T-helper 9 cell (primary cell): ENCODE measurements at places on chromosomes 4 and X.
A peak's percentile ranks its signal among the peaks of the same experiment; 100 is the strongest.

DNA sequence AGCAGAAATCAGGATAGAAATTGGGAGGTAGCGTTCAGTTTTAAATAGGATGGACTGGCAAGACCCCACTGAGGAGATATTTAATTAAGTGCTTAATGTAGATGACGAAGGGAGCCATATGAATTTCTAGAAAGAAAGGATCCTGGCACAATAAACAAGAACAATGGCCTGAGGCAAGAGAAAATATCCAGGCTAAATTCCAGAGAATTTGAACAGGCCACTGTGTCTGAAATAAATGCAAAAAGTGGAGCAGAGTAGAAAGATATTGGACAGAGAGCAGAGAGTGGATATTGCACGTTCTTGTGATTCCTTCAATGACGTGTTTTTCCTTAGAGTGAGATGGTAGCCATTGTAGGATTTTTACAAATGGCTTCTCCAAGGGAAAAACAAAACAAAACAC is 1504.8 kb downstream of the C4orf33 start:
- no peak for DNase-seq

DNA sequence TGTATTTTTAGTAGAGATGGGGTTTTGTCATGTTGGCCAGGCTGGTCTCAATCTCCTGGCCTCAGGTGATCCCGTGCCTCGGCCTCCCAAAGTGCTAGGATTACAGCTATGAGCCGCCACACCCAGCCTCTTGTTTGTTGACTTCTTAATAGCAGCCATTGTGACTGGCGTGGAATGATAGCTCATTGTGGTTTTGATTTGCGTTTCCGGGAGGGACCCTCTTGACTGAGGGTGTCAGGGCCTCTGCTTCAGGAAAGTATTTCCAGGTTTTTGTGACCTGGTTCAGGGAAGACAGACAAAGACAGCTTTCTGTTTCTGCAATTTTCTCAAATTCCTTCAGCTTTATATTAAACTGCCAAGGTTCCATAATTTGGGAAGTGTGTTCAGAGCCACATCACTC is 15.1 kb downstream of the CSF2RA start:
- DNase-seq, result no peak

DNA sequence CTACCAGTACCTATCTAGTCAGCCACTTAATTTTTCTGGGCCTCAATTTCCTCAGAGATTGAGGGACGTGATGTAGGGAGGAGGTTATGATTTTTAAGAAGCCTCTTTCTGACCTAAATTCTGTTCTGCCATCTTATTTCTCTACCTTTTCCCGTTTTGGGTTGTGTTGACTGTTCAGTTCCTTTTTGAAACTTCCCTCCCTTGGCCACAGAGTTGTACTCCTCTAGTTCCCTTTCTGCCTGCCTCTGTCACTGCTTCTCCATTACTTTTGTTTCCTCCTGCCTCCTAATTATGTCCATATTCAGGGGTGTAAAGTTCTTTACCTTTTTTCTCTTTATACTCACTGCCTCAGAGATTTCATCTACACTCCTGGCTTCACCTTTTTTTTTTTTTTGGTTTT is 25.4 kb downstream of the CLCN5 start:
- DNase-seq, result no peak

GRCh38 chrX:73822775-73823174 is 259.8 kb downstream of the CHIC1 start:
- no peak for DNase-seq

GRCh38 chr4:185580699-185581098 is 45.4 kb upstream of the PDLIM3 start:
- no peak for DNase-seq

DNA sequence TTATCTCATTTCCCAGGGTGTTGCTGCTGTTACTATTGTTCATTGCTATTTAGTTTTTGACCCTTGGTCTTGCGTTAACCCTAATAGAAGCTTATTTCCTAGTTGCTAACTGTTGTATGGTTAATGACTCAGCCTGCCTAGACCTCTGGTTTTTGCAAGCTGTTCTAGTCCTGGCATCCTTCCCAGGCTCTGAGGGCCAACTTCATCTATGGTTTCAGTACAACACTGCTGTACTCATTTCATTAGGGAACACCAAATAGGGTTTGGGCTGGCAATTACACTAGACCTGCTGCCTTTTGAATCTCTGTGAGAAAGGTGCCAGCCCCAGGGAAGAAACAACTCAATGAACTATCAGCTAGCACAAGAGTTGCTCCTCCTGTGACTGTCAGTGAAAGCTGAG is 59.6 kb downstream of the DCX start:
- no peak for DNase-seq

DNA sequence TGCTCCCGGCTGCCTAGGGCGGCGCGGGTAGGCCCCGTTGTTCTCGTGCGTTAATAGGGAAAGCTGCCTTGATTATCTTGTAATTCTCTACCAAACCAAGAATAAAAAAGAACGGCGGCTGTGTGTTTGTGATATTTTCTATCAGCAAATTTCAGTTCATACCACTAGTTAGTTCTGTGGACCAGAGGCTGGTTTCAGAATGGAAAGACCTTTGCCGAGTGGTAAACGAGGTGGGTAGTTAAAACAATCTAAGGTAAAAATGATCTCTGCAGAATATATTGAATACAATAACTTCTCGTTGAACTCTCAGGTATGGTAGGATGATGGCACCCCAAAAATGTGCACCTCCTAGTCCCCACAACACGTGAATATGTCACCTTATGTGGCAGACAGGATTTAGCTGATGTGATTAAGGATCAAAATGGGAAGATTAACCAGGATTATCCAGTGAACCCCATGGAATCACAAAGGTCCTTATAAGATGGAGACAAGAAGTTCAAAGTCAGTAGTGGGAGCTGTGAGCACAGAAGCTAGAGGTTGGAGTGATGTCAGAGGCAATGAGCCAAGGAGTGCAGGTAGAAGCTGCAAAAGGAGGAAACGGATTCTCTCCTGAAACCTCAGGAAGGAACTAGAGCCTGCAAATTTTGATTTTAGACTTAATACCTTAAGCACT is 574 bp upstream of the CFAP97 start:
- DNase-seq, result no peak

GRCh38 chrX:135112096-135112729 is 8.1 kb downstream of the ETDB start:
- DNase-seq, result peak; percentile 23

- DNase-seq, result no peak
Measured at GRCh38 chr4:147815741-147816140, 83.9 kb downstream of the ARHGAP10 start.

- DNase-seq, result no peak
Measured at GRCh38 chr4:14607001-14607400, 395.3 kb upstream of the CPEB2 start.

GRCh38 chr4:105137121-105137875 is 9.4 kb upstream of the TET2 start:
- DNase-seq, result no peak

GRCh38 chr4:95183656-95184408 is 364.9 kb downstream of the UNC5C start:
- DNase-seq, result no peak

DNA sequence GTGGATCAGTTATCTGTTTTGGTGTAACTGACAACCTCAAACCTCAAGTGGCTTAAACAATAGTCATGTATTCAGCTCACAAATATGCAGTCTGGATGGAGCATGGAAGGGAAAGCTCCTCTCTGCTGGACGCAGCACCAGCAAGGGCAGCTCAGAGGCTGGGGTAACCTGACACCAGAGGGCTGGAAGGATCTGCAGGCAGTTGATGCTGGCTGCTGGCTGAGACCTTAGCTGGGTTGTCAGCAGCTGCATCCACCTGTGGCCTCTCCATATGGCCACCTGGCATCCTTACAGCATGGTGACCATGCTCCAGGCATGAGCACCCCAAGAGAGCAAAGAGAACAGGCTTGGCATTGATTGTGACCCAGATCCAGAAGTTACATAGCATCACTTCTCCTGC is 46.7 kb downstream of the ENPP6 start:
- DNase-seq, result no peak

GRCh38 chrX:78124307-78124706 is 15.1 kb downstream of the TAF9B start:
- DNase-seq, result no peak

- DNase-seq, result no peak
Measured at GRCh38 chr4:128347175-128347868, 59.7 kb upstream of the PGRMC2 start.

GRCh38 chrX:111262086-111262485 is 8.2 kb downstream of the CAPN6 start:
- DNase-seq, result no peak

DNA sequence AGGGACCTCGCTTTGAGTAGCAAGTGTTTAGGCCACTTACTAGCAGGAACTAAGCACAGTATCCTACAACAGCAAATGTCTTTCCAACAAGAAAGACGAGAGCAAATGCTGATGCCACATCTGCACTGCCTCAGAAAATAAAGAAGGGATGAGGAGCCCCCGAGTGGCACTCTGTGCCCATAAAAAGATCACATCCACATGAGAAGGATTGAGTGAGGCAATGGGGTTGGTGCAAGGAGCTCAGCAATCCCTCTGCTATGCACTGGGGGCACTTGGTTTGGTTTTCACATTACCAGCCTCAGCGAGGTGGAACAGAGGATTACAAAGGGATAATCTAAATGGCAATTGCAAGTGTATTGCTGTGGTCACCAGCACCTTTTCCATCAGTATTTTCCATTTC is 252.8 kb upstream of the SLC7A11 start:
- no peak for DNase-seq

- DNase-seq, result no peak
Measured at GRCh38 chr4:166518776-166519175, 645.7 kb downstream of the TLL1 start.

DNA sequence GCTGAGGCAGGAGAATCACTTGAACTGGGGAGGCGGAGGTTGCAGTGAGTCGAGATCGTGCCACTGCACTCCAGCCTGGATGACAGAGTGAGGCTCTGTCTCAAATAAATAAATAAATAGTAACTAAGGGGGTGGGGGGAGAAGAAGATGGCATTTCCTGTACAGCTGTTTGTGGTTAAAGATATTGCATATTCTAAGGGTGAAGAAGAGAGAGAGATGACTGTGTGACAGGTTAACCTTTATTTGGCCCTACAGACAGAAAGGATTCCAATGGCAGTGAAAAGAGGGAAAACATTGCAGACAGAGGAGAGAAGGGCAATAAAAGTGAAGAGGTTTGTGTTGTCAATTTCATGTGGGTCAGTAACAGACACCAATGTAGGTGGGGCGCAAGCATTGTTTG is 9.4 kb downstream of the TASL start:
- DNase-seq, result no peak

- DNase-seq, result no peak
Measured at GRCh38 chr4:31427691-31428090, 707.5 kb downstream of the PCDH7 start.

GRCh38 chrX:118174516-118175098 is 58.0 kb upstream of the KLHL13 start:
- no peak for DNase-seq

DNA sequence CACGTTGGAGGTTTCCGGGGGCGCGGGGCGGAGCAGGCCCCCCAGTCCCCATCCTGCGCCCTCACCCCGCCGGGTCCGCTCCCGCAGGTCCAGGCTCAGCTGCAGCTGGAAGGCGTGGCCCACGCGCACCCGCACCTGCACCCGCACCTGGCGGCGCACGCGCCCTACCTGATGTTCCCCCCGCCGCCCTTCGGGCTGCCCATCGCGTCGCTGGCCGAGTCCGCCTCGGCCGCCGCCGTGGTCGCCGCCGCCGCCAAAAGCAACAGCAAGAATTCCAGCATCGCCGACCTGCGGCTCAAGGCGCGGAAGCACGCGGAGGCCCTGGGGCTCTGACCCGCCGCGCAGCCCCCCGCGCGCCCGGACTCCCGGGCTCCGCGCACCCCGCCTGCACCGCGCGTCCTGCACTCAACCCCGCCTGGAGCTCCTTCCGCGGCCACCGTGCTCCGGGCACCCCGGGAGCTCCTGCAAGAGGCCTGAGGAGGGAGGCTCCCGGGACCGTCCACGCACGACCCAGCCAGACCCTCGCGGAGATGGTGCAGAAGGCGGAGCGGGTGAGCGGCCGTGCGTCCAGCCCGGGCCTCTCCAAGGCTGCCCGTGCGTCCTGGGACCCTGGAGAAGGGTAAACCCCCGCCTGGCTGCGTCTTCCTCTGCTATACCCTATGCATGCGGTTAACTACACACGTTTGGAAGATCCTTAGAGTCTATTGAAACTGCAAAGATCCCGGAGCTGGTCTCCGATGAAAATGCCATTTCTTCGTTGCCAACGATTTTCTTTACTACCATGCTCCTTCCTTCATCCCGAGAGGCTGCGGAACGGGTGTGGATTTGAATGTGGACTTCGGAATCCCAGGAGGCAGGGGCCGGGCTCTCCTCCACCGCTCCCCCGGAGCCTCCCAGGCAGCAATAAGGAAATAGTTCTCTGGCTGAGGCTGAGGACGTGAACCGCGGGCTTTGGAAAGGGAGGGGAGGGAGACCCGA is 14.0 kb downstream of the SHOX start:
- DNase-seq, result no peak

DNA sequence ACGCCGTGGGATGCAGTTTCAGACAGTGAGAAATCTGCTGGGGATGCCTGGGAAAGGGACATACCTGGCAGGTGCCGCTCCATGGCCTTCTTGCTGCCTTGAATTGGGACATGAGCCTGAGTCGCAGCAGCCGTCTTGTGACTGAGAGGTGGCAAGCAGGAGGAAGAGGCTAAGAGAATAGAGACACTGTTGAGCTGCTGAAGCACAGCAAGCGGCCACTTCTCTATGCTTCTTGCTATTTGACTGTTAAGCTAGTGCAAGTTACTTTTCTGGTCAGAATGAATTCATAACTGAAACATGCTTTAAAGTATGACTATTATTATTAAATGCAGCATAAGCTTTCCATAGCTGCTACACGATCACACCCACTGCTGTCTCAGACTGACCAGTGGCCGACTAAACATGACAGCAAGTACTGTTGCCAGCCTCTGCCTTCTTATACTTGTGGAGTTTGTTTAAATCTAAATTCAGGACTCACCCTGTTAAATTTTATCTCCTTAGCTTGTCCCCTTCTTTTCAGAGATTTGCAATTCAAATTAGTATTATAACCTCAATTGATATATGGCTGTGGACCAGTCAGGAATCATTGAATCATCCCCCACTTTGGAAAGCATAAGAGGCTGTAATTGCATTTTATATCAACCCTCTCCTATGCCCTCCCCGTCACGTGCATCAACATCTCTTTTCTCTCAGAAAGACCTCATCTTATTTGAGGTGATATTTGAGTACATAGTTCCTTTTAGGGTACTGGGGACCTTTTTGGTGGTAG is 24.8 kb upstream of the ACSL1 start:
- DNase-seq, result no peak

- peak; percentile 83 for DNase-seq
Measured at GRCh38 chrX:48957827-48958634, 624 bp upstream of the OTUD5 start.

GRCh38 chr4:98574816-98575215 is 83.6 kb downstream of the TSPAN5 start:
- DNase-seq, result no peak

GRCh38 chrX:136652822-136653723 is 5.1 kb downstream of the CD40LG start:
- no peak for DNase-seq

GRCh38 chr4:2385516-2385915 is 32.9 kb downstream of the ZFYVE28 start:
- DNase-seq, result no peak

- peak; percentile 61 for DNase-seq
Measured at GRCh38 chr4:139651282-139652194, 14.1 kb upstream of the MGST2 start.
